ENCODE measurements at places on chromosomes 13 and 19. TPM values are rescaled to one million over a fixed set of nuclear protein-coding genes. Genes with fewer than 3 reads are reported as not detected.

- DNase-seq, result no peak
Measured at GRCh38 chr13:90869580-90869979, 477.9 kb upstream of the MIR17HG start.

DNA sequence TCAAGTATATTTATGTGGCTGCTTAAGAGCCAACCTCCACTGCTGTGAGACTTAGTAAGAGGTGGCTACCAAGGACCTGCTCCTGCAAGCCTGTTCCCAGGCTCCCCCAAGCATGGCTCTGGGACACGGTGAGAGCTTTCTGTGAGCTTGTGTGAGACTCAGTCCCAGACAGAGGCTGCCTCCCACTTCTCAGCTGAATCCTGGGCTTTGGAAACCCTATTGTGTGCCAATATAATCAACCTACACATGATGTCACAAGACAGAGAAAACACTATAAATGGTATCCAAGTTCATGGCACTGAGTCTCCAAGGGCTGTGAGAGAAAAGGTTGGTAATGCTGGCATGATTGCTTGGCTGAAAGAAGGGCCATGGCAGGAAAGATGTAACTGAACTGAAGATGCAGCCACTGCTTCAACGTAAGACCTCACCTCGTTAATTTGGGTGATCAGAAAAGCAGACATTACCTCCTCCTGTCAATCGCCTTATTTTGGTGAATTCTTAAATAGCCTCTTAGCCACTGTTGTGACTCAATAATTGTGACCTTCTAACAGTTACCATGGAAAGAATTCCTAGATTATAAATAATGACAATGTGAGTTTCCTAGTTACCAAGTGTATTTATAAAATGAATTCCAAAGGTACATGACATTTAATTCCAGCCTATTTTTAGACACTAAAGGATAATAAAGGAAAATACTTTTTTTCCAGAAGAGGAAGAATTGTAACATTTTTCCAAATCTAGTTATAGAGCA is 332.0 kb downstream of the IRS2 start:
- DNase-seq, result no peak

RFXAP gene
- total RNA-seq, result 3.4 TPM

OR10H1 gene
- total RNA-seq, result not detected

KLK12 gene
- total RNA-seq, result 0.81 TPM

GRCh38 chr13:32538143-32538620 is 413 bp downstream of the N4BP2L2 start:
- DNase-seq, result no peak

DNA sequence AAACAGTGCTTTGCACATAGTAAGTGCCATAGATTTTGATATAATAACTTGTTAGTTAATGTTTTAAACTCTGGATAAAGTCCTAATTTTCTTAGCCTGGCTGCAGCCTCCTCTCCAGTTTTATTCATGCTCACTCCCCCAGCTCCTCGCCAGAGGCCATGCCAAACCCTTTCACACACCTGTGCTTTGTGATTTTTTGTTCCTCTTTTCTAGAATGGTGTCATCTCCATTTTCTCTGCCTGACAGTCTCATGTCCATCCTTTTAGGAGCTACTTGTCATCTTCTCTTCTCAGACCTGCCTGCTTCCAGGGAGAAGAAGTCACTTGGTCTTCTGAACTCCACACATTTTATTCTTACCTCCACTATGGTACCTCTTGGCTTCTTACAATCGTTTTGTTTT is 55.8 kb upstream of the SPATA13 start:
- no peak for DNase-seq

GRCh38 chr19:40605216-40605971 is 4.2 kb downstream of the LTBP4 start:
- DNase-seq, result peak; percentile 92

DNA sequence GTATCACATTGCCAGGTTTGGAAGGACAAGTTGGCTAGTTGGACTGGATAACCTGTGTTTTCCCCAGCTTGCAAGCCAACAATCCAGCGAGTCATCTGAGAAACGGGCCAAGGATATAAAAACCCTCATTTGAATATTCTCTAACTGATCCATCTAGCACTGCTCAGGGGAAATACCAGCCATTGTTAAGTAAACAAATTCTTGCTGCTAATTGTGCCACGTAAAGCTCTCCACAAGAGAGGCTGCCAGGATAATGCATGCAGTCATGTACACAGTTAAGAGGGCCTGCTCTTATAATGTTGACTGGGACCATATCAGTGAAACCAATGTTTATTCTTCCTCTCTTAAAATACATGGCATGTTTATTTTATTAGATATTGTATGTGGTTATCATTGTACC is 663.2 kb upstream of the SGCG start:
- no peak for DNase-seq

DNA sequence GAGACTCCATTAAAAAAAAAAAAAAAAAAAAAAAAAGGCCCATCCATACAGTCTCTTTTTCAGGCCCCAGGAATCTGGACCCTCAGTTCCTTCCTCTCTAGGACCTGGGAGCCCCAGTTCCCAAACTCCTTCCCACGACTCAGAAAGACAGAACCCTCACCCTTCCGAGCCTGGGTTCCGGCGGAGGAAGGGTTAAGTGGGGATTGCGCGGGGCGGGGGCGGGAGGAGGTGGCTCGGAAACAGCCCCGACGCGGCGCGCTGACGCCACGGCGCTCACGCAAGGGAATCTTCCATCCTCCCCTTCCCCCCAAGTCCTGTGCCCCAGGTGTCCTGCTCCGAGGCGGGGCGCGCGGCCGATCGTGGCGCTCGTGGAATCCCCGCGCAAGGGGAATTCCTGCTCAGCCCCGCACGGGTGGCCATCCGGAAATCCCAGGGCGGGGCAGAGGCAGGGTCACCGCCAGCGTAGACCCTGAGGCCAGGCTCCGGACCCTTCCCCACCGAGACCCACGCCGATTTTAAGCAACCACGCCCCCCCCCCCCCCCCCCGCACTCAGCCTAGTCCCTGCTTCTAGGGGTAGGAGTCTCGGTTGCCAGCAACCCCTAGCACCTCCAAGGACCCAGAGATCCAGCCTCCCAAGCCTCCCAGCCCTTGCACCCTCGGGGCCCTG is 659 bp downstream of the NFKBID start:
- DNase-seq, result peak; percentile 91

GRCh38 chr19:49680421-49681351 is 3.6 kb downstream of the PRMT1 start:
- DNase-seq, result peak; percentile 79

DNA sequence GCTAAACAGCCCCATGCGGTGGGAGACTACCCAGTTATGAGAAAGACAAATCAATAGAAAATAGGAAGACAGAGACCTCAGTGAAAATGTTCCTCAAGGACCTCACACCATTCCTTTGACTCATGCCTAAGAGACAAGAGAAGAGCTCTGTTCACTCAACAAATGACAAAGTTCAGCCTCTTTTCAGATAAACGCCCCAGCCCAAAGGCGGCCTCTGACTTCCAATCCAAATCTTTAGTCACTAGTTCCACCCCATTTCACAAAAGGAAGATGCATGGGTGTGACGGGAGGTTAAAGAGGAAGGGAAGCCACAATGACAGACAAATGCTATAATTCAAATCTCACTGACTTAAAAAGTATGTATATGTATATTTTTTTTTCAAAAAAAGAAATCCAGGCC is 8.1 kb downstream of the CARS2 start:
- DNase-seq, result no peak

DNA sequence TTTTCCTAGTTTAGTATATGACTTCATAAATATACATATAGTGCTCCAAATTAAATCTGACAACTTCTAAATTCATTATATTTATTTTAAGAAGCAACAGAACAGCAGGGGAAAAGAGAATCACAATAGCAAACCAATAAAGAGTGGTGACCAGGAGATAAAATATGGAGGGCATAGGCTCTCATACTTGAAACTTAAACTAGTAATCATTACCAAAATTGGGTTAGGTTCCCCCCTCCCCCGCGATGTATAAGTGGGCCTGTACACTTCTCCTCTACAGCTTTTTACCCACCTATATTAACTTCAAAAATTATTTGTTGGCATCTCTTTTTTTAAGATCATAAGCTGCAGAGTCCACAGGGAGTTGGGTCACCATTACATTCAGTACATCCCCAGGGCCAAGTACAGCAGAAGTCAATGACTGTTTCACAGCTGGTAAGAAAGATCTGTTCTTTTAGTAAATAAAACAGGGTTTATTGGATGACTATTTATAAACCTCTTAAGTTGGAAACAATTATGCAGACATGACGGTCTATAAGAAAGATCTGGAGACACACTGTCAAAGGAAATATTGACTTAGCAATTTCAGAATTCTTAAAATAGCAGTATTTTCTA is 29.4 kb downstream of the KLF12 start:
- DNase-seq, result no peak

DNA sequence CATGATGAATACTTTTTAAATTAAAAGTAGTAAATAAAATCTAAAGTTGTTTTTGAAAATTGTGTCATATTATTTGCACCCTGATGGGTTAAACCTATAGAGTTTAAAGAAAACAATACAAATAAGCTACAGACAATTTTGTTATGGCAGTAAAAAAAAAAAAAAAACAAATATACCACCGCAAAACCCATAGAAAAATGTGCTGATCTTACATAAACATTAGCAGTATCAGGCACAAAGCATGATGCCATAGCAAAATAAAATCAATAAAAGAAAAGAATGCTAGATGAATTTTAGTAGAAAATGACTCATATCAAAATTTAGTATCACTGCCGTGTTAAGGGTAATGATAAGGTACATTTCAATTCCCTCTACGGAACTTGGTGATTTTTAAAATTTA is 826.0 kb downstream of the SLITRK1 start:
- no peak for DNase-seq

DNA sequence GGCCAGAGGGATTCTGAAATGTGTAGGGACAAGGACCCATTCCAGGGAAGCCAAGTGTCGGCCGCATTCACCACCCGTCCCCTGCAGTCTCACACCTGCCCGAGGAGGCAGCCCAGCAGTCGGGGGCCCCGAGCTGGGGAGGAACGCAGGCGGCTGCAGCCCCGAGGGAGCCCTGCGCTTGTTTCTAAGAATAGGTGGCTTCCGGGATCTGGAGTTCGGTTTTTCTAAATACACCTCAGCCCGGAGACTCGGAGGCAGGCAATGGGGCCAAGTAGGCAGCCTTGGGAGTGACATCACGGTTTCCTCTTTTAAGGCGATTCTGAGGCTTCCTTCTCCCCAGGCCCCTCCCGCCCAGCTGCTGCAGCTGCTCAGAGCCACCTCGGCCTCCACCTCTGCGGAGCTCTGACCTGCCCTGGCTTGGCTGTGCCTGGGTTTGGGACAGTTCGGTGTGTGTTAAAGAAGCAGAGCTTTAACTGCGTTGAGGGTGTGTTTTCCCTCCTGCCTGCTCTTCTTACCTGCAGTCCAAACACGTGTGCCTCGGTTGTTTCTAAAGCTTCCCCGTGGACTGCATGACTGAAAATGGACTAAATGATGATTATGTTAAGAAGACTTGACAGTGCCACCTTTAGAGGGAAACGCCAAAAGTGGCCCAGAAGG is 80.5 kb downstream of the COL4A2 start:
- no peak for DNase-seq

PSPN gene
- total RNA-seq, result 3.8 TPM

- no peak for DNase-seq
Measured at GRCh38 chr13:30355384-30355699, 48.0 kb upstream of the KATNAL1 start.

DNA sequence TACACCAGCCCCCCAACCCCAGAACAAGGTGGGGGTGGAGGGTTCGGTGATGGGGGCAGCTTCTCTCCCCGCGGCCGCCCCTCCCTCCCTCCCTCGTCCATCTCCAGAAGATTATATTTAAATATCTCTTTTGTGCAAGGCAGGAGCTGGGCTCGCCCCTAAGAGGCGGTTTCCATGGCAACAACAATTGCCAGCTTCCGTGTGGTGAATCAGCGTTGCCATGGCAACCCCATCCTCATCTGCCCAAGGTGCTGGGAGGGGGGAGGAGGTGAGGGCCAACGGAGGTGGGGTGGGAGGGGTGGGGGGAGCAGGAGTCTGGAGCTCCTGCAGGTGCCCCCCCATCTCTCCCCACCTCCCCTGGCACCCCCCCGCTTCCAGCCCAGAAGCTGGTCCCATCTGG is 46.4 kb downstream of the CELF5 start:
- DNase-seq, result no peak

GRCh38 chr13:71082631-71083030 is 784.4 kb downstream of the DACH1 start:
- DNase-seq, result no peak

FFAR2 gene
- total RNA-seq, result 1.2 TPM

GRCh38 chr13:34028496-34029442 is 210.8 kb downstream of the RFC3 start:
- DNase-seq, result no peak

CCDC194 gene
- 0.40 TPM for total RNA-seq

GRCh38 chr13:28679628-28680027 is 20.7 kb downstream of the POMP start:
- DNase-seq, result no peak

GRCh38 chr13:67464154-67464553 is 234.0 kb upstream of the PCDH9 start:
- DNase-seq, result no peak

DNA sequence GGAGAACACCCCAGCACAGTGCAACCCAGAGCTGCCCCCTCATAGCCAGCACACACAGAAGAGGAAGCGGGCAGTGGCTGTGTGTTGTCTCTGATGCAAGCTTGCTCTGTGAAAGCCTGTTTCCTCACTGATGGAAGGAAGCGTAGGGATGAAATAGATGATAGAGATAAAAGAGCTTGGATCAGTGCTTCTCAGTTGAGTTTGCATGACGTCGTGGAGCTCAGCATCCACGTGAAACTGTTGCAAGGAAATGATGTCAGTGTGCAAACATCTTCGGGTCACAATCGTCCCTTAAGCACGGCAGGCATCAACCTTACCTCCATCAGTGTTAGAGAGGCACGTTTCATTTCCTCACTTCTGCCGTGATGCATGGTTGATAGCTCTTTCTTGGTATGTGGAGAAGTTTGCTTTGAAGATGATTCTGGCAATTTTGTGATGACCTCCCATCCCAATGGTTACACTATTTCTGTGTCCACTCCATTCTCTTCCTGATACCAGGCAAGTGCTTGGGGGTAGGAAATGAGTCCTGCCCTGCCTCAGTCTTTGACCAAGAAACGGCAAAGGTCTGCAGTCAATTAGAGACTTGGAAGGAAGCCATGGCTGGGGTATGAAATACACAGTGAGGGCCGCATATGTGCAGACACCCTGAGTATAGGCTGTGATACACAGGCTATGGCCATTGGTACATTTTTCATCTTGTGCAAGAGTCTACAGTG is 183.0 kb downstream of the ZNF536 start:
- DNase-seq, result no peak

GRCh38 chr19:43330726-43331434 is 22.6 kb upstream of the CD177 start:
- no peak for DNase-seq

DNA sequence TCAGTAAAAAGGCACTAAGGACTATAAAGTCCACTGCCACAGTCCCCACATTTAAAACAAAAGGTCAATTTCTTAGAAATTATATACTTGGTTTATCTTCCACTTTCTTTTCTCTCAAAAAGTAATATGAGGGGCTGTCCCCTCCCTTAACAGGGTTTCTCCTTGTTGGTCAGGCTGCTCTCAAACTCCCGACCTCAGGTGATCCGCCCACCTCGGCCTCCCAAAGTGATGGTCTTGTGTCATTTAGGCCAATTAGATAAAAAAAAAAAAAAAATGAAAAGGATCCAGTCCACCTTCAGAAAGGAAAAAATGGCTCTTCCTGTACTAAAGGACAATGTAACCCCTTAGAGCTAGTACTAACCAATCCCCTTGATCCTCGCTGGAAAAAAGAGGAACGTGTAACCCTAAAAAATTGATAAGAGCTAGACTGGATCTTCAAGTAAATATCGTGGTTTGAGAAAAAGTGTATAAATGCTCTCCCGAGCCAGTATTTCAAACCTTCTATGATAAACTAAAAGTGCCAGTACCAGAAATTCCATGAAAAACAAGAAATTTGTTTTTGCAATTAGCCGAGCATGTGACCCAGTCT is 9.0 kb upstream of the CD70 start:
- DNase-seq, result no peak

PRR36 gene
- total RNA-seq, result 0.46 TPM

SIAH3 gene
- not detected for total RNA-seq

SELENOV gene
- total RNA-seq, result not detected
